Right cardiac atrium (tissue), 5 donors: ENCODE measurements at places on chromosomes 3 and 15. TPM values are rescaled to one million over a fixed set of nuclear protein-coding genes. Genes with fewer than 3 reads are reported as not detected.

The KIF9 gene
- 13.2 TPM for polyA plus RNA-seq

The RARB gene
- 9.5 TPM for polyA plus RNA-seq

The IL20RB gene
- 0.57 TPM for polyA plus RNA-seq

- DNase-seq = no peak
Observed at GRCh38 chr15:85414037-85414436, 33.6 kb downstream of the AKAP13 start.

DNA sequence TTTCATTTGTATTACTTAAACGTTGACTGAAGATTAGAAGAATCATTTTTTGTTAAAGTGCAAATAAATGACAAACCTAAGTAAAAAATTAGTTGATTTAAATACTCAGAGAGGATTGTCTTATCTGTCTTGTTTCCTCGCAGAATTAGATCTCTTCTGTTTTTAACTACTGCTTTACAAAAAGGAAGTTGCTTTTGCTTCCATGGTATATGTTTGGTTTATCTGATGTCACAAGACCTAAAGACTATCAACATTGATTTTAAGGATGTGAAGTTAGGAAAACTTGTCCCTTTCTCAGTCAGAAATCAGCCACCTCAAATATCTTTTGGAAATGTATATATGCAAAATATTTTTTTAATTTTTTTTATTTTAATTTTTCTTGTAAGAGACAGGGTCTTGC lies 28.7 kb downstream of the GPR171 start:
- no peak for DNase-seq

DNA sequence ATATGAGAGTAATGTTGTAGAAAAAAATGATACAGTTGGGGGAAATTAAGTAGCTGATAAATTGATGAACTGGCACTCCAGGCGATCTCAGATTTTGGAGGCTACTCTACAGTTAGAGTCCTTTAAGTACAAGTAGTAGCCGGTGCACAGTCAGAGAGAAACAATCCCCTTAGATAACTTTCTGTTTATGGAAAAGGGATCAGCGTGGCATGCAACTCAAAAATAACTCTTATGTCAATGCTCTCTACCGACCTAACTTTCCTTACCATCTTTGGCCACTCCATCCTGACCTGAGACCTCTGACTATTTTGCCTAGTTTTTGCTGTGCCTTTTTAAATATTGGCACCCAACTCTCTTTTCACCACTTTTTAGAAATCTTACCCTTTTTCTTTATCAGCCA lies 299.6 kb downstream of the UNC13C start:
- DNase-seq = no peak

DNA sequence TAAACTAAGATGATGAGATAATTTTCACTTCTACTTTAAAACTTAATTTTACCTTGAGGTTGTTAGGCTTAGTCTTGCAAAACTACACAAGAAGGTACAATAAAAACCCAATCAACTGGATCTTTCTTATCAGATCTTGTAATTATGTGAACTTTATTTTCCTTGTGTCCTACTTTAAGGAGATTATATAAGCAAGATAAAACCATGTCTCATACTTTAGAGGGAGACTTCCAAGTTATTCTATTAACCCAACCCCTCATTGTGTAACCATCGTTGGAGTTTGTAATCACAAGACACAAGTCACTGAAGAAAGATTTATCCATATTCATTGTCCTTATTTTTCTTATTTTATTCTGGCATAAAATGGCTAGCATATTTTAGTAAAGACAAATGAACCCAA lies 165.6 kb downstream of the SERPINI1 start:
- DNase-seq = no peak

DNA sequence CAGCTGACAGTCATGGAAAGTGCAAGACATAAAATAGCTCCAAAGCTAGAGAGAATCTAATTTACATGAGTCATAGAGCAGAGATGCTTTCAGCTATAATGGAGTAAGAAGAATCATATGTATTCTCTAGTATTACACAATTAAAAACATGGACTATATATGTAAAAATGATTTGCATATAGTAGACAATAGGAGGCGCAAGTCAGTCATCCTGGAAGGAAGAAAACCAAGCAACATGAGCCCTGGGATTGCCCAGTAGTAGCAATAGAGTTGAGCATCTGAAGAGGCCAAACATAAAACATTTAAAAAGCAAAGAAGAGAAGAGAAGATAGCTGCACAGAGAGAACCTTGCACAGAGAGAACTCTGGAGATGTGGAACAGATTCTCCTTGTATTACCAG lies 455.0 kb downstream of the EPHA3 start:
- DNase-seq = no peak
